Activated CD8-positive, alpha-beta memory T cell treated with anti-CD3 and anti-CD28 coated beads for 24 hours (primary cell): ENCODE measurements at places on chromosomes 3 and 15.

- DNase-seq, result no peak
These were observed 171.5 kb downstream of the SLC9A9 start for GRCh38 chr3:143676747-143677146.

DNA sequence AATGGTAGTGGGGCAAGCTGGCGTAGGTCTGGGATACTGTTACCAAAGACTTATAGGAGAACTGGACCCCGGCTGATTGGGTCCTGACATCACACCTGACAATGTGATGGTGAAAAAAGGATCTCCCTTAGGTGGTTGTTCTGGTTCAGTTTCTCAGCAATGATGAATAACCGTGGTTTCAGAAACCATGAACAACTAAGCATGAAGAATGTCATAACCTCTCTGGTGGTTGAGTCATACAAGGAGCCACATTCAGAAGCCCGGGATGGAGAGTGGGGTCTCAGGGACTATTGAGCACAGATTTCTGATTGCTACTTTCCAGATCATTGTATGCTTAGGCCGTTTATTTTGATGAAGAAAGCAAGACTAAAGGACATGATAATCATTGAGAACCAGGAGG, 17.4 kb downstream of the GPR160 start:
- no peak for DNase-seq

- DNase-seq, result no peak
These were observed 98.4 kb downstream of the FSIP1 start for GRCh38 chr15:39684233-39684632.

- no peak for DNase-seq
These were observed 57.3 kb upstream of the PPP2R3A start for GRCh38 chr3:135908225-135908624.

DNA sequence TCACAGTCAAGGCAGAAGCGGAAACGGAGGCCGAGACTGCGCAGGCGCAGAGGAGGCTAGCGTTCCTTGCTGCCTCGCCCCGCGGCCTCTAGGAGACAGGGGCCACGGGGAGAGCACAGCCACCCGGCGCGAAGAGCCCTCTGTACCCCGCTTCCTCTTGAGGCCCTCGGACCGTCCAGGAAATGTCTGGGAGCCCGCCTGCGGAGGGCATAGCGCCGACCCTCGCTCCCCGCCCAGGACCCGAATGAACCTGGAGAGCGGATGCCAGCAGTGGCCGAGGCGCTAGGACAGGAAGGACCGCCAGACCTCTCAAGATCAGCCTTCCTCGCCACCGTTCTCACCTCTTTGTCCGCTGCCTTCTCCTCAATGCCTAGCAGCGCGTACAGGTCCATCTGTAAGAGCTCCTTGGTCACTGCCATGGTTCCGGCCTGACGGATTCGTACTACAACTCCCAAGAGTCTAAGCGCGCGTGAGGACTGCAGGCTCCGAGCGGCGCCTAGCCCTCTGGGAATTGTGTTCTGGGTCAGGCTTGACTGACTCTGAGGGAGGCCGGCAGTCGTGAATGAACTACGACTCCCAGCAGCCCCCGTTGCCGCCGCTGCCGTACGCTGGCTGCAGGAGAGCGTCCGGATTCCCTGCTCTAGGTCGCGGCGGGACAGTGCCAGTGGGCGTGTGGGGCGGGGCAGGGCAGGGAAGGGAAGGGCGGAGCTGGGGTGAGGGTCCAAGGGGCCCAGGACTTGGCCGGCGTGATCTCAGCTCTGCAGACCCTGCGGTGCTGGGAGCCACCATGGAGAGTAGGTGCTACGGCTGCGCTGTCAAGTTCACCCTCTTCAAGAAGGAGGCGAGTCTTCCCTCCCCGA, at the start of the genes DNAJC17 and ZFYVE19:
Gene DNAJC17, minus strand, starts transcription at position 446 of the 860 bp plus-strand sequence. Its CDS starts 27 bp downstream, at position 419.
Gene ZFYVE19, plus strand, starts transcription at position 62 of the 860 bp plus-strand sequence. Its CDS starts 501 bp downstream, at position 563.
- peak; percentile 97 for DNase-seq

DNA sequence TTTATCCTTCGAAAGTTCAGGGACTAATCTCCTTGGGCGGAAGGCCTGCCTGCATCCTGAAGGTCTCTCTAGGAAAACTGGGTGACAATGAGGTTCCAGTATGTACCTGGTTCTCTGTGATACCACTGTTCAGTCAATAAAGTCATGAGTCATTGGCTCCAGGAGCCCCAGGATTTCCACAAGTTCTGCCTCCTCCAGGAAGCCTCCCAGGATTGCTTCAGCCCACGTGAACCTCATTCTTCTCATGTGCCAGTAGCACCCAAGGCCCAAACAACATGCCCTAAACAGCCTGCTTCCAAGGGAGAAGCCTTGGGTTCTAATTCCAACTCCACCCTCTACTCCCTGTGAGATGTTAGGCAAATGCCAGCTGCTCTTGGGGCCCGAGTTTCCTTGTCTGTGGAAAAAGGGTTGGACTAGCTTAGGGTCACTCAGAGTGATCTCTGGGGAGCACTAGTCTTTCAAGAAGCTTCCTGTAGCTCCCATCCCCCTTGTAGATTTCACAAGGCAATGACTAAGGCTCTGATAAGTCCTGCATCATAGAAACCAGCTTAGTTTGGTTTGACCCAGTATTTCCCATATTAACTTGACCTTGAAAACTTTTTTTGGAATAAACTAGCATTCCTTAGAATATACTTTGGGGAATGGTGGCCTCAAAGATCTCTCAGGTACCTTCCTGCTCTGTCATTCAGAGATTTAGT, 118.3 kb upstream of the ATP2B2 start:
- DNase-seq, result no peak

- DNase-seq, result peak; percentile 35
These were observed 190.1 kb downstream of the UBE3A start for GRCh38 chr15:25248583-25249235.

- DNase-seq, result no peak
These were observed 1.1 kb upstream of the CDC25A start for GRCh38 chr3:48189321-48189720.

GRCh38 chr3:54866251-54866650, 61.6 kb downstream of the LRTM1 start:
- DNase-seq, result no peak

GRCh38 chr3:107117922-107118536, 259.2 kb upstream of the CCDC54 start:
- DNase-seq, result no peak

GRCh38 chr15:72503147-72503546, 29.0 kb downstream of the ARIH1 start:
- DNase-seq, result no peak

DNA sequence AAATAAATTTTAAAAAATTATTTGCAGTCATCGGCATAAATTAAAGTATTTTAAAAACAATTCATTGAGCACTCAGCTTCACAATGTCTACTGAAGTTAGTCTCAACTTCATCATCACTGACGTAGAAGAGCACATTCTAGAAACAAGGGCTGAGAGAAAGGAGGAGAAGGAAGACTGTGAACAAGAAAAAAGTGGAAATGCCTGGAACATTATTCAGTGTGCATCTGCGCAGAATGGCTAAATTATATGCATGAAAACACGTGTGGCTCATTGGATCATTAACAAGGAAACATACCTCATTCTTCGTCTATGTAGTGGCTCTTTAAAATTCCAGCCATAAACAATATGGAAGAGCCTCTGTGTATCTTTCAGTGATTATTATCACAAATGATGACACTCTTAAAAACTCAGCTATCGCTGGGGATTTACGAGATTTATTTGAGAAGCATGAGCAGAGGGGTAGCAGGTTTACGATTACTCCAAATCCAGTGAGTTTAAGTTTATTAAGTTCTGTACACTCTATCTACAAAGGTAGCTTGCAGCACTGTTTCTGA, 404.2 kb upstream of the CDIN1 start:
- DNase-seq, result no peak

DNA sequence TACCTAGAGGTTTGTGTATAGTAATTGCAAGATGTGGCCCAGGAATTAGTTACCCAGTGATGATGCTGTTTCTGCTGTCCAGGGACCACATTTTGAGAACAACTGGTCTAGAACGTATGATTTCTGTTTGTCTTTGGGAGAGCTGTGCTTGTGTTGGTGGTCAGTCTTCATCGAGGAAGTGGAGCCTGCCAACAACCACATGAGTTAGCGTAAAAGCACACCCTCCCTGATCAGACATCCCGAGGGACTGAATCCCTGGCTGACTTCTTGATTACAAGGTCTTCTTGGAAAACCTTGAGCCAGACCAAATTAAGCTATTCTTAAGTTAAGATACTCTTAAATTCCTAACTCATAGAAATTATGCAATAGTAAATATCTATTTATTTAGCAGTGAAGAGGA, 81.7 kb upstream of the ZPLD1 start:
- no peak for DNase-seq

GRCh38 chr15:70316059-70316600, 218.4 kb upstream of the TLE3 start:
- DNase-seq, result no peak

GRCh38 chr3:184082465-184082864, 14.4 kb upstream of the HTR3E start:
- no peak for DNase-seq

DNA sequence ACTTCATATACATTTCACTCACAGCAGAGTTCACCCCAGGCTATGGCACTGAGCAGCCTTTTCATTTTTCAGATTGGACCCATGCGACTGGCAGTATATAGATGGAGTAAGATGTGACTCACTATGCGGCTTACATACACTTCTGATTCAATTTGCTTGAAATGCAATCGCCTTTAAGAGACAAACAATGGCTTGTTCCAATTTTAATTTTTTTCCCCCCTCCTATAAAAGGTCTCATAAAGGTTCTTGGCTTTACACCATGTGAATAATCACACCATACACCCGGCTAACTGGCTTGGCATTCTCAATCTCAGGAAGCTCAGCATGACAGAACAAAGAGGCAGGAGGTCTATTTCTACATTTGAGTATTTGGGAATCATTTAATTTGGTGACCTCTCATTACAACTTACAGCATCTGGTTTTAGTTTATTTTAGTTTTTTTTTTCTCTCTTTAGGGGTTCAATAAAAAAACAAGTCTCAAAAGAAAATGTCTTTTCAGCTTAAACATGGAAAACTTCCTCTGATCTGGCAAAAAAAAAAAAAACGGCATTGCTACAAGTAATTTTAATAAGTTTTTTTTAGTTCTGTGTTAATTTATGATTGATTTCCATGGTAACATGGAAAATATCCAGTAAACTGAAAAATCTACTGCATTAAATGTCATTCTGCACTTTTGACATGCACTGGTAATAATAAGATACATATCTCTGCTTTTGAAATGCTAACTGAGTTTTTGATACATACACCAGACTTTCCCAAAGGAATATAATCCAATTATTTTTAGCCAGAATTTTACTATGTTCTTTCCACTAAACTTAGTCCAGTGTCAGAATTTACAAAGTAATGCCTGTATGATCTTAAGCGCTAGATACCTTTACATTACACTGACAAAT, 38.8 kb downstream of the GADL1 start:
- no peak for DNase-seq

DNA sequence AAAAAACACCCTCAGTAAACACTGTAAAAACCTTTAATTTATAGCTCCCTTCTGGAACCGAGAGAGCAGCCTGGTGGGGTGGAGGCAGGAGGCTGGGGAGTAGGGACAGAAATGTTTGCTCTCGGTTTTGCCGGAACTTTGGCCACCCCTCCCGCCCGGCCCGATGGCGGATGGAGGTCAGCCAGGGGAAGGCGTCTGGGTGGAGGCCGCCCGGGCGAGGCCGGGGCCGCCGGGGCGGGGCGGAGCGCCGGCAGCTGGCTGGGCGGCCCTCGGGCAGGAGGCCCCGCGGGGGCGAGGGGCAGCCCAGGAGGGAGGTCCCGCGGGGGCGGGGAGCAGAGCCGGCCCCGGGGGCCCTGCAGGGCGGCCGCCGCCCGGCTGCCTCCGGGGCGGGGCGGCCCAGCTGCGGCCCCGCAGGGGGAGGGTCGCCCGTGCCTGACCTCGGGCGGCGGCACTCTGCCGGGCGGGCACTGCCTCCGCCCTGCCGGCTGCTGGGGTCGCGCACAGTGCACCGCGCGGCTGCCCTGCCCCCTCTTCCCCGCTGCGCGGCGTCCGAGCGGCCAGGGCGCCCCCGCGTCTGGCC, 829 bp upstream of the SKIL start:
- no peak for DNase-seq

- no peak for DNase-seq
These were observed 32.9 kb downstream of the PSTPIP1 start for GRCh38 chr15:77027697-77028450.

- no peak for DNase-seq
These were observed 541.1 kb downstream of the NLGN1 start for GRCh38 chr3:173938616-173939015.

GRCh38 chr15:69391046-69391757, 22.9 kb upstream of the KIF23 start:
- peak; percentile 19 for DNase-seq

- peak; percentile 33 for DNase-seq
These were observed 96.3 kb upstream of the ALDH1A3 start for GRCh38 chr15:100783291-100783690.

GRCh38 chr3:148631124-148631903, 66.4 kb upstream of the AGTR1 start:
- no peak for DNase-seq

DNA sequence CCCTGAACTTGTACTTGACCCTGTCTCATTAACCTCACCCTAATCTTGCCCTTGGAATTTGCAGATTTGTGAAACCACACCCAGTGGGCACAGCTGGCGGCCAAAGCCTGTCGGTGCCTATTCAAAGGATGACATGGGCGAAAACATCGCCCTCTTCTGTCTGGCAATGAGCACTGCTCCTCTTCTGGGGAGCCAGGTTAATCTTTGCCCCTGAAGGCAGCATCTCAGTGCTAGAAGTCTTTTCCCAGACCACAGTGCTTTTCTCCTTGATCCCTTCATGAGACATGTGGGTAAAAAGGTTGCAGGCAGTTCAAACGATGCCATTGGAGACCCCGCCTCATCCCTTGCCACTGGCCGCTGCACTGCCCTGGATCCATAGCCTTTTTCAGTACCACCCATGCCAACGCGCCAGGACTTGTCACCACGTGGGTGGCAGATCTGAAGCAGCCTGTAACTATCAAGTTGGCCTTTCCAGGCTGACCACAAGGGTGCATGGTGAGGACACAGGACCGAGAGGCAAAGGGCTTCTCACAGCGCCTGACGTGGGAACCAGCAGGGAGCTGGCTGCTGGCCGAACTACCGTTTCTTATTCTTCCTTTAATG, 6.5 kb upstream of the DNASE1L3 start:
- peak; percentile 79 for DNase-seq

GRCh38 chr15:63945007-63945788, 101.1 kb downstream of the DAPK2 start:
- peak; percentile 86 for DNase-seq

DNA sequence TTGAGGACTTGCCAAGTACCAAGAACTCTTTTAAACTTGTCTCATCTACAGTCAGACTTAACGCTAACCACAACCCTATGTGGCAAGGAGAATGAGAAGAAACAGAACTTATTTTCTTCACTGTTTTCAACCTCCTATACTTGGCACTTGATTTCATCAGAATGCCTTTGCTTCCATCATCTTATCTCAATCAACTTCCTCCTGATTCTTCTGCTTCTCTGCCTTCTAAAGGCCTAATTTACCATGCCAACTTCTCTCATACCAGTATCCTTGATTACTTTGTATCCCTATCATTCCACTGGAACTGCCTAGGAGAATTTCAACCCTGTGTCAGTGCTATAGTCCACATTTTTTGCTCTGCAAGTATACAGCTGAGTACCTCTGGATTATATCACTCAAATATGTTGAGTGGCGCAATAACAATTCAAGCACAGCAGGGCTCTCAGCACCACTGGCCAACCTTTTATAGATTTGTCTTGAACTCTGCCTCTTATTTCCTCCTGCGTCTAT, 413.6 kb downstream of the ROBO1 start:
- no peak for DNase-seq
